Activated T-cell treated with anti-CD3 and anti-CD28 coated beads for 4 hours (primary cell): ENCODE measurements at places on chromosomes 12 and 14.
A peak's percentile ranks its signal among the peaks of the same experiment; 100 is the strongest.

GRCh38 chr14:77872152-77872551 is 72.2 kb downstream of the ADCK1 start:
- DNase-seq: no peak

DNA sequence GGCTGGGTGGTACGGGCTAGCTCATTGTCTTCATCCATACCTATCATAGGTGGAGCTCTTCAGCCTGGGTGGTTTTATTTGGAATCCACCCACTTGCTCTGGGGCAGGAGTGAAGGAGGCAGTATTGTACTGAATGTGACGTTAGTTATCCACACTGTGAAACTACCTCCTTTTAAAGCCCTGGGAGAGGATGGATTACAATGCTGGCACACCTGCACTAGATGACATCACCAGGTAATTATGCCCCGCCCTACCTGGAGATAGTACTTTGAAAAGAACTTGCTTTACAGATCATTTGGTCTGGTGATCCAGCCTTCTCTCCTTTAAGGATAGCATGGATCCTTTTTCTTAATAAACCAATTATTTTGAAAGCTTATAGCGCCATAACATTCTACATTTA is 78.0 kb downstream of the B4GALNT3 start:
- no peak for DNase-seq

GRCh38 chr12:6292606-6293005 is 17.9 kb upstream of the PLEKHG6 start:
- no peak for DNase-seq

DNA sequence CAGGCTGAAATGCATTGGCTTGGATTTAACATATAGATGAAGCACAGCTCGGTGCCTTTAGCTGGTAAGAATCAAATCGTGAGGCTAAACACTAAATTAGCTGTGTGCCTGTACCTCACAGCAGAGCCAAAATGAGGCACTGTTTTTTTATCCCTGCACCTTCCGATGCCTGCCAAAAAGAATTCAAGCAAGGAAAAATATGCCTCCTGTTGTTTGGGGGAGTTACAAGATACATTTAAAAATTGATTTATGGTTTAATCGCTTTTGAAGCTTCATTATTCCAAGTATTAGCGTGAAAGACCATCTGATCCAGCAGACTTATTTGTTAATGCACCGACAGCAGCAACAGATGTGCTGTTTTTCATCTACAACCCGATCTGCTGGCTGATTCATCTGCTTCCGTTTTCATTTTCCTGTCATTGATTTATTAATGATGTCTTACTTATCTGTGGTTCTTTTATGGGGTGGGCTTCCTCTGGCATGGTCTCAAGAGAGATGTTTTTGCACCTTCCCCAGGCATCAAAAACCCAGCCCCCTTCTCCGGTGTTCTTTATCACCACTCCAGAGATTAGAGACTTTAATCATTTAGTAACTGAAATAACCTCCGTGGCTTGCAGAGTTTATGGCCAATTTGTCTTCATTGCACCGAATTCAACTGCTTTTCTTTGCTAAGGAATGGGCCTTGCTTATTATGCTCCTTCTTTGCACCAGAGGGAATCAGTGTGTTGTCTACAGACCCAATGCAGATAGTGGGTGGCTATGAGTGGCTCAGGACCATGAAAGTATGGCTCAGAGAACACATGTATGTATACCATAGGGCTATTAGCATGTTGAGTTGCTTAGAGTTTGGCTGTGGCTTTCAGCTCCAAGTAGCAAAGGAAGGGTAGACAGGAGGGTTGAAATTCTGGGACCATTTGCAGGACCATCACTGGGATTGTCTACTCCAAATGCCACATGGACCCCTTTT is 166.8 kb upstream of the TMEM260 start:
- DNase-seq: no peak

GRCh38 chr14:88552876-88553275 is 1.9 kb downstream of the PTPN21 start:
- DNase-seq: no peak

DNA sequence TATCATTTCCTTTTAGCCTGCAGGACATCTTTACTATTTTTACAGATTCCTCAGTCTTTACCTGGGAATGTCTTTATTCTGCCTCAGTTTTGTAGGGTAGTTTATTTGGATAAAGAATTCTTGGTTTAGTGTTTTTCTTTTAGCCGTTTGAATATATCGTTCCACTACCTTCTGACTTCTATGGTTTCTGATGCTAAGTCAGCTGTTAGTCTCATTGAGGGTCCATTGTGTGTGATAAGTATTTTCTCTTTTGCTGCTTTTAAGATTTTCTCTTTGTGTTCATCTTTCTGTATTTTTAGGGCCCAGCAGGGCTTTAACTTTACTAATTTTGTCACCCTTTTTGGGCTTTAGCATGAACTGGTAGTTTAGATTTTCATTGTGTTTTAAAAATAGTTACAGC is 113.5 kb downstream of the MNAT1 start:
- DNase-seq: no peak

GRCh38 chr12:114221136-114221833 is 184.7 kb downstream of the TBX5 start:
- no peak for DNase-seq

- no peak for DNase-seq
Measured at GRCh38 chr14:94157197-94157596, 16.9 kb upstream of the PPP4R4 start.

DNA sequence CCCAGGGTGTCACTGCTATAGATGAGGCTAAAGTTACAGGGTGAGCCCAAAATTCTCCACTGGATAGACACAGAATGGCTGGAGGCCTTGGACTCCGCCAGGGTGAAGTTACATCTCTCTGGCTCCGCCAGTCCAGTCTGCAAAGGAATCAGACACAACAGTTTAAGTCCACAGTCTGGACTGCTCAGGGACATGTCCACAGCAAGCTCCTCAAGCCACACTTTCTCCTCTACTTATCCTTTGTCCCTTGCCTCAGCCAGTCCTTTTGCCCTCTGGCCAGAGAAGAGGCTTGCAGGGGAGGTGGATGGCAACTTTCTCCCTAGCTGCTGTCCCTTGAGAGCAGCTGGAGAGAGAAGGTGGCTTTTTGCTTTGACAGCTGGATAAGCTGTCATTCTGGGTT is 28.0 kb downstream of the PTPRB start:
- DNase-seq: no peak

DNA sequence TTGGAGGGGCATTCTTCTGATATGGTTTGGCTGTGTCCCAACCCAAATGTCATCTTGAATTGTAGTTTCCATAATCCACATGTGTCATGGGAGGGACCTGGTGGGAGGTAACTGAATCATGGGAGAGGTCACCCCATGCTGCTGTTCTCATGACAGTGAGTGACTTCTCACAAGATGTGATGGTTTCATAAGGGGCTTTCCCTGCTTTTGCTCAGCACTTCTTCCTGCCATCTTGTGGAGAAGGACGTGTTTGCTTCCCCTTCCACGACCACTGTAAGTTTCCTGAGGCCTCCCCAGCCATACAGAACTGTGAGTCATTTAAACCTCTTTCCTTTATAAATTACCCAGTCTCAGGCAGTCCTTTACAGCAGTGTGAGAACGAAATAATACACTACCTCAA is 382.4 kb downstream of the VRK1 start:
- DNase-seq: no peak

DNA sequence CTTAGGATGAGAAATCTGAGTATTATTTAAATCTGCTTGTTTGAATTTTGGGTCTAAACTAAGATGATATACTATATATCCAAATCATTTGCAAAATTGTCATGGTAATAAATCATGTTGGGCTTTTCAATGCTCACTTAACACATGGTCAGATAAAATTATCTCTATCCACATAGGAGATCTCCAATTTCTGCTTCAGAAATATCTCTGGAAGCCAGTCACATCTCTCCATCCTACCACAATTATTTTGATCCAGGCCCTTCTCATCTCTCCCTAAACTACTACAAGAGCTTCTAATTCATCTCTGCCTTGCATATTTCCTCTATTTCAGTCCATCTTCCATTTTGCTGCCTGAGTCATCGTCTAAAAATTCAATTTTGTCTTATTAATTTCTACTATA is 3.8 kb downstream of the DCN start:
- DNase-seq: no peak

DNA sequence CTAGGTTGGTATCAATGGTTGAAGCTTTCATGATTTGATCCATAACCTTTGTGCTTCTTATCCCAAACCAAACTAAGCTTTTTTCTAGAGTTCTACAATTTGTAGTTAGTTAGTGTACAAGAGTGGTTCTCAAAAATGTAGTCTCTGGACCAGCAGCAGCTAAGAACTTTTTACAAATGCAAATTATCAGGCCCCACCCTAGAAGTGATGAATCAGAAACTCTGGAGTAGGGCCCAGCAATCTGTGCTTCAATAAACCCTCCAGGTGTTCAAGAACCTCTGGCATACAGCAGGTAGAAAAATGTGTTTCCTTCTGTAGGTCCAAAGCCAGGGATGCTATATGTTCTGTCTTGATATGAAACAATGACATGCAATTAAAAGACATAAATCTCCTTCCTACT is 26.1 kb upstream of the ACTR6 start:
- DNase-seq: no peak

- DNase-seq: no peak
Measured at GRCh38 chr14:54354096-54354495, 42.7 kb upstream of the CDKN3 start.

DNA sequence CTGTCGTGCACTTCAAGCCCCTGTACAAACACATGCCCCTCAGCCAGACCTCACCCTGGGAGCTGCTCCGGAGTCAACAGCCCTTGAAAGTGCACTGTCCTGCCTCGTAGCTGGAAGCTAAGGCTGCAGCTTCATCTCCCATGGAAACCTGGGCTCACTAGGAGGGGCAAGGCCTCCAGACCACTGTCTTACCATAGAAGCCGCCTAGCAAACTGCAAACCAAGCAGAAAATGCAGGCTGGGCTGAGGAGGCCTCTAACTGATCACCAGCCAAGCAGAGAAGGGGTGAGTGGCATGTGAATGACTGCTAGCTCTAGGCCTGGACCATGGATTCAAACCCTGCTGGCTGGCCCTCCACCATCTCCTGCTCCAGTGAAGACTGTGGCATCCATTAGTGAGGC is 340.2 kb downstream of the CACNA1C start:
- no peak for DNase-seq

DNA sequence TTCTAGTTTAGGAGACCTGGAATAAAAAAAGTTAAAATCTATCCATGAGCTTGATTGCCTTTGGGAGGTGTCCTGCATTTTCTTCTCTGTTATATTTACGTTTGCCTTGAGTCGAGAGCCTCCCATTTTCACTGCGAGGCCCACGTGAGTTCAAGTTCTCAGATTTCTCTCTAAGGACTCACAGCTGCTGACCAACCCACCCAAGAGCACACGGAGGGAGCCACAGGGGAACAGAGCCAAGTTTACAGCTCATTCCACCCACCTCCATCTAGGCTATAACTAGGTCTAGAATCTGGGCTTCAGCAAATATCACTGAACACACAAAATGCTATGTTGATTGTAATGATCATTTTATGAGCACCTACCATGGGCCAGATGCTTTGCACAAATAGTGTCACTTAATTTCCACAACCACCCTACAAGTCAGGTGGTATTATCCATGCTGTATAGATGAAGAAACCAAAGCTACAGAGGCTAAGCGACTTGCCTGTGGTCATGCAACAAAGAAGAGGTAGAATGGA is 16.7 kb downstream of the ALDH1L2 start:
- no peak for DNase-seq

GRCh38 chr12:95126736-95127135 is 53.3 kb upstream of the NR2C1 start:
- DNase-seq: no peak

- DNase-seq: peak; percentile 6
Measured at GRCh38 chr12:56206452-56207166, 15.1 kb downstream of the RNF41 start.

- DNase-seq: no peak
Measured at GRCh38 chr12:3148366-3149000, 71.3 kb downstream of the TSPAN9 start.

DNA sequence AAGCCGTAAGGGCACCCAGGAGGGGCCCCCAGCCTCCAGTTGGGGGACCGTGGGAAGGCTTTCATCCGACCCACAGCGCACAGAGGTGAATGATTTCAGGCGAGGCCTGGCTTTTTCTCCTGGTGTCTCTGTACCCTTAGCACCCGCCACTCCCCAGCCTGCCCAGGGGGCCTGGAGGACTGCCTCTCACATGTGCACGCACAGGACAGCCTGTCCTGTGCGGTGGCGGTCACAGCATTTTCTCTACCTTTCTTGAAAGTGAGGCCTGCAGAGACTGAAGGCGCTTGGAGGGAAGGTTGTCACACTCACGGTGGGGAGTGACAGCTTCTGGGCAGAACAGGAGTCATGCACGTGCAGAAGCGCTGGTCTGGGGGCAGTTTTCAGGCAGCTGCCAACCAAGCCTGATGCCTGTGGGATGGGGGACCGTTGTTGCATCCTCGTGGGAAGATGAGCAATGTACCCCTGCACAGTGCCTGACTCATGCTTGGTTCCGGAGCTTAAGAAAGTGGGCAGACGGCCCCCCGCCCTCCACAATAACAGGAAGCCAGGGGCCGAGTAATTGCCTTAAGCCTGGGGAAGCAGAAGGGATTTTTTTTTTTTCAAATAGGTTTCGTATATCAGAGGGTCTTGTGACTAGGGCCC is 148.1 kb downstream of the TSPAN9 start:
- no peak for DNase-seq

DNA sequence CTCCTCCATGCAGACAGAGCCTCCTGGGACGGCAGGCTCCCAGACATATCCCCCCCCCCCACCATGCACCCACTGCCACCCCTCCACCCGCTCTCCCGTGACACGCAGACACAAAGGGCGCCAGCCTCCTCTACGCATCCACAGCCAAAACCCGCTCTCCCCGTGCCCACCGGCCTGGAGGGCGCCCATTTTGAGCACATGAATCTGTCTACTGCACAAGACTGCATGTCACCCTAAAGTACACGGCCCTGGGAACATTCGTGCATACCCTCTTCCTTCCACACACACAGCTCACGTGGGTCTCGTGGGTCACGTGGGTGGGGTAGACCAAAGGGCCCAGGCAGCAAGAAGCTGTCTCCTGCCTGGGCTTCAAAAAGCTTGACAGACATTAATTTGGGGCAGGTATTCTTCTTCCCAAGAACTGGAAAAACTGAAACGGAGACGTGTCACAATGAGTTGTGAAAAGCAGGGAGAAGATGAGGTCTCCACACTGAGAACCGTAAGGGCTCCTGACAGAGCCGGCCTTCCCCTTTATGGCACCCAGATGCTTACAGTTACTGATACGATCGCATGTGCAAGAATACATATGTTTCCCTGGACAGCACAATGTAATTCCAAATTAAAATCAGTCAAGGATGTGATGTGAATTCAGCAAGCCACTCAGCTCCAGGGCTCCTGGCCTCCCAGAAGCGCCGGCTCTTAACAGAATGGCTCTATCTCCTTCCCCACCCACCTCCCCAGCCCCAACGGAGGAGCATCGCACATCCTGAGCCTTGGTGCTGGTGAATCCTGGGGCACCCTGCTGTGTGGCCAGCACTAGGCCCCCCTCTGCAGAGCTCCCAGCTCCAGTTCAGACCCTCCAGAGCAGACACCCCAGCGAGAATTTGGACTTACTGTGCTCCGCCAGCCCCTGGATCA is 1.9 kb downstream of the TGFB3 start:
- no peak for DNase-seq

DNA sequence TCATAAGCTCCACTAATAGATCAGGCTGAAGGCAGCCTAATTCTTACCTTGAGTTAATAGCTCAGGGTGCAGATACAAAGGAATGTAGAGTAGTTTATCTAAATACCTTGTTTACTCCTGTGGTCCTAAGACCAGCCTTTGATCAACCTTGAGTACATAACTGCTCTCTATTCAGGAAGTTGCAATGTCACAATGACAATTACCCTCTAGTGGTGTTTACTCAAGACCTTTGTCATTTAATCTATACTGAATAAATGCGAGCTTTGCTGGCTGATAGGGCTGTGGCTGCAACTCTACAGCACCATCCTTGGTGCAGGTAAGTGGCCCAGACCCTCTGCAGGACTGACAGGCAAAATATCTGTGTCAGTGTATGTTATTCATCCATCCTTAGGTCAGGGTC is 282.7 kb downstream of the ATXN7L3B start:
- DNase-seq: no peak
